ENCODE measurements at places on chromosomes 1 and 21.

GRCh38 chr1:228477263-228477662 is 9.9 kb upstream of the RNF187 start:
- DNase-seq: no peak

DNA sequence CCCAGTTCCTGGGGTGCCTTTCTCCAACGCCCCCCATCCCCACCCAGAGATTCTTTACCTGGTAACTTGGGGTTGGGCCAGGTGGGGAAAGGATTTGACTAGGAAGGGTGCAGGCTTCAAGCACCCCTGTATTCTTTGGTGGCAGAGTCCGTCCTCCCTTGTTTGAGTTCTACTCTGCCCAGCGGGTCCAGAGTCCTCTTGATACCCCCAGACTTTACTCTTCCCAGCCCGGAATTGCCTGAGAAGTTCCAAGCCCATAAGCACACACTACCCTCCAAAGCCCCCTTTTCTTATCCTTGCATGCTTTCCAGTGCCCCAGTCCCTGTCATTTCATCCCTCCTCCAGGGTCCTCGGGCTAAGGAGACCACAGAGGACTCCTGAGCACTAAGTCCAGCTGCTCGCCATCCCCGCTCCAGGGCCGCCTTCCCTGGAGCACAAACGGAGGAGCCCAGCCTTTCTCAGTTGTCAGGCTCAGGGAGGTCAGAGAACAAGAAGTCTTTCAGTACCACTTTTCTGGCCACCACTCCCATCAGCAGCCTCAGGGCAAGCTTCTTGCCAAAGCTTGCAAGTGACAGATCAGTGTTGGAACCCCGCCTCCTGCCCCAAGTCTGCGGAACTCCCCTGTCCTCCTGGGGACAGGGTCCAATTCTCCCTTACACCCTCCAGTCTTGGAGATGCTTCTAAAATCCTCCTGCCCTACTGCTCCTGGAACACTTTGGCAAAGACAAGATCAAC is 12.2 kb downstream of the SLC45A3 start:
- DNase-seq: no peak

DNA sequence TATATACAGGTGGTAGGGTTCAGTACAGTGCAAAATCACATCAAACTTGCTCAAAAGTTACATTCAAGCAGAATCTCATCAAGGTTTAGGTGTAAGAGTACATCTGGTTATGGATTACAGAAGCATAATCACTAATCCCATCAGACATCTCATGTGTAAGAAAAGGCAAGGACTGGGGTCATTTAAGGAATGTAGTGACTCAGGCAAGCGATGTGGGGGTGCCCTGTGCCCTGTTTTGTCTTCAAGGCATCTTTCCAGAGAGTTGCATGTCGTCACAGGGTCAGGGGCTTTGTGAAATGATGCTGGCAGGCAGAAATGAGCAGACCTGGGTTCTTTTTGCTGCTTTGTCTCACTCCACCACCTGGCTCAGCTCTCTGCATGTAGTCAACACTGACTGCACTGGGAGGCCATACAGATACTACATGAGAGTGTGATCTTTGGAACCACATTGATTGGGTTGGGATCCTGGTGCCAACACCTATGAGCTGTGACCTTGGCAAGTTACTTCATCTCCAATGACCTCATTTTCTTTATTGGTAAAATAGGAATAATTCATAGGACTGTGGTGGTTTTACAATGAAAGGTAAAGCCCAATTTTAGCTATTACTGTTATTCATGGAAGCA is 8.2 kb upstream of the HHIPL2 start:
- DNase-seq: no peak

DNA sequence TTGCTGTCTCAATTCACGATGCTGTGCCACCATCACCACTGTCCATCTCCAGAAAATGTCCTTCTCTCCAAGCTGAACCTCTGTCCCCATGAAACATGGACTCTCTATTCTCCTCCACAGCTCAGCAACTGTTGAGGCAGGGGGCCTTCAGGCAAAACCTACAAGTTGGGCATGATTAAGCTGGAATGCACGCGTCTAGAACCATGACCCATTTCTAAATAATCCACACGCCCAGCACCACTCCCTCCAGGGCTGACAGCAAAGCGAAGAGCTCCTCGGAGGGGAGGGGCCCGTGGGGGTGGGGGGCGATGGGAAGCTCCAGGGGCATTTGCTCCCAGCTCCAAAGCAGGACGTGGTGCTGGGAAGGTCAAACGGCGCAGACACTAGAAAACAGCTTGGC is 3.3 kb upstream of the HES5 start:
- no peak for DNase-seq

DNA sequence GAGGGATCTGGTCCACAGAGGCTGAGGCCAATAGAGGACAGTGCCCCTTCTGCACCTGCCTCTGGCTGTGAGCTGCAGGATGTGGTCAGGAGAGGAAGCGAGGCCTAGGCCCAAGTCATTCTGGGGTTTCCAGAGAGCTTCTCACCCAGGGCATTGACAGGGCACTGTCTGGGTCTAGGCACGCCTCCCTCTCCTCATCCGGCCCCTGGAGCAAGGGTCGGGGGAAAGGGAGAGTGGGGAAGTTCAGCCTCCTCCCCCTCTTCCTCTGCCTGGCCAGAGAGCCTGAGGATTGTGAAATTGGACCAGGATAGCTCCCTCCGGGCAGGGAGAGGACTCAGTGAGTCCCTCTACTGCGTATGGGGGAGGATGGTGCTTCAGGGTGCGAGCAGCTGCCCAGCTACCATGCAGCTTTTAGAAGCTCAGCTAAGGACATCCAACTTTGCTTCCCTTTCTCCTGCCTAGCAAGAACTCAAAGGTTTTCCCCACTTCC is 6.3 kb upstream of the INAVA start:
- peak; percentile 34 for DNase-seq

- no peak for DNase-seq
Observed at GRCh38 chr21:31905503-31906451, 33.0 kb downstream of the HUNK start.

DNA sequence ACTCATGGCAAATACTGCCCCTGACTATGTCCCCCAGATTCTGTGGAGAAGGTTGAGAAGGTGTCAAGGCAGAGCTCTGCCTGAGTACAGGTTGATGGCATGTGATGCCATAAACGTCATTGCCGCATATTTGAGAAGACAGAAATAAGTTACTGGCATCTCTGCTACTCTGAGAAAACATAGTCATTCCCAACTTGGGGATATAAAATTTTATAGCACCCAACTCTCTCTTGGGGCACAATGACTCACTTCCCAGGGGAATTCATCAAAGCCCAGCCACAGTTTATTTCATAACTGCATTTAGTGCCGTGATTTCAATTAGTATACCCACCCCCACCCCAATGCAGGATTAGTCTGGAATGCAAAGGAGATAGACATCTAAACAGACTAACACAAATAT is 101.9 kb upstream of the TNR start:
- no peak for DNase-seq

DNA sequence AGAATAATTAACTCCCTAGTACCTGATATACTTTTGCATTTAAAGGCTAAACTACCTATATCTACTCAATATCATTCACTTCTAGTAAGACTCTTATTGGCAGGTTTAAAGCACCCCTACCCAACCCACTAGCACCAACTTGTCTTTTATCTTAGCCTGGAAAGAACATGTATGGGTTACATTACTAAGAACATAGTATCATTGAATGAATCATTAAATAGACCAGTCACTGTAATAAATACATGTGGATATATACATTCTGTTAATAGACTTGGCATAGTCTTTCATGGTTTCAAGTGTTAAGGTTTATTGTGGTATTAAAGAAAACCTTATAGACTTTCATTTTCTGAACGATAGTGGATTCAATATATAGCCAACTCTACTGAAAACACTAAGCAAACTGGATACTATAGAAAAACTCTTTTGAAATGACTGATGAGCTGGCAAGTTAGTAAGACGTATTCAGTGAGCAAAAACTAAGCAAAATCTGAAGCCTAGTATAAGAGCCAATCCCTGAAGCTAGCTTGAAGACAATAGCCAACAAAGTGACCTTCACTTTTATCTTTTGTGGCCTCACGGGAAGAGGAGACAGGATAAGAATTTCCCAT is 10.3 kb downstream of the HIVEP3 start:
- DNase-seq: no peak

DNA sequence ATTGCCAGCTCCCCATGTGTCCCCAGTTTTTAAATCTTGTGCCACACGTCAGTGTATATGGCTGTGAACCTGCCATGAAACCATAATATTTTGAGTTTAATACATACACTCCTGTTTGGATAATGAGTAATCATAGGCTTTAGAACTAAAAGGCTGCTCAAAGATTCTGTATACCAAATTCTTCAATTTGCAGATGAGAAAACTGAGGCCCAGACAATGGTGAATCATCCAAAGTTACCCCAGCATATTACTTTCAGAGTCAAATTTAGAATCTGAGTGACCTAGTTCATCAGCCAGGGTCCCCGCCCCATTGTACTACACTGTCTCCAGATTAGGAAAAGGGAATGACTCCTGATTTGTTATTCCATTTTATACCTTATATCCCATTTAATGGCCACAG is 224.6 kb downstream of the FGGY start:
- no peak for DNase-seq

DNA sequence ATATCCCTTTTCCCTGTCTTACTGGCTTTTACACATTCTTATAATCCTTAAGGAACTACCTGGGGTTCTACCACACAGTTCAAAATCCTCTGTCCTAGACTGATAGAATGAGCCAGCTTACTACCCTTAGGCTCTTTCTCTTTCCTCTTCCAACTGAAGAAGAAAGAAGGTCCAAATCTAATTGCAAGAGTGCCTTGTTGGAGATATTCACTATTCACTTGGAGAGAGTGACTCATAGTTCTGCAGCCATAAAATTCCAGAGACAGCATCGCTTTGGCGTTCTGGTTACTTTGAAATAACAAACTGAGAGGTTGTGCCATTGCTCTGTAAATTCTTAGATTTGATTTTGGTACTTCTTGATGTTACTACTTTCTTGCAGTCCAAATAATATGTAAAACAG is 4.2 kb downstream of the CADM3 start:
- DNase-seq: no peak

DNA sequence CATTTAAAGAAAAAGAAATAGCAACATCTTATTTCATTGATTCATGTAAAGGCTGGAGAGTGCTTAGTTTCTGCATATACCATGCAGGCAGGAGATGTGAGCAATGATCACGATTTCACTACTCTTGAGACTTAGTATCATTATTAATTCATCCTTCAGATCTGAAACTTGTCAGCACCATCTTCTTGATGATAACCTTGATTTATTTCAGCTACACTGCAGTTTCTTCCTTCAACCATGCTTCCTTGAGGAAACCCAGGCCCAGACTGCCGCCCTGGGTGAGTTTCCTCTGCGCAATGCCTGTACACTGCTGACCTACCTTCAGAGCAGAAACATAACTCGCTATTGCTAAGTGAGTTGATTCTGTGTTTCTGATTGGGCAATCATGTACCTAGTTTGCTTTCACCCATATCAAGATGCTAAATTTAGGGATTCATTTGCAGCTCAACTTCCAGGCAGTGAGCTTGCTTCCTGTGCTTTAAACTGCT is 13.5 kb upstream of the BCL10 start:
- no peak for DNase-seq

All from stimulated activated CD4-positive, alpha-beta T cell treated with anti-CD3 and anti-CD28 coated beads, Interleukin-1b, Interleukin-23, amount 100 ng/mL, for 1 hour (primary cell).